ENCODE measurements at places on chromosomes 1 and 21.

DNA sequence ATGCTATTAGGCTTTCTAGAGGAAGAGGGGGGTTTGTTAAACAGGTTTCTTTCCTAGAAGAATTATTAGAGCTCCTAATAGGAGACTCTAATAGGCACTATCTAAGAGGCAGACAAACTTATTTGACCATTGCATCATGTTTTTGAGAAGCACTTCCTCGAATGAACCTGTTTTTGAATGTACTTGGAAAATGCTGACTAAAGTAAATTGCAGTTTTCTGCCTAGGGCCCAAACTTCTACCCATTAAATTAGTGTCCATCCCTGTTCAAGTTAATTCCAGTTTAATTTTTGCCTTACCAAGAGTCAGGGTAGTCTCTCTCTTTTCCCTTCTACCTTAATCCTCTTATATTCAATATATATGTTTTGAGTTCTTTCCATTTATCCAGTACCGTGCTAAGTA lies 1029.6 kb downstream of the TTLL7 start:
- DNase-seq, result no peak

- peak; percentile 80 for DNase-seq
Measured at GRCh38 chr1:111406321-111406768, 21.2 kb downstream of the OVGP1 start.

DNA sequence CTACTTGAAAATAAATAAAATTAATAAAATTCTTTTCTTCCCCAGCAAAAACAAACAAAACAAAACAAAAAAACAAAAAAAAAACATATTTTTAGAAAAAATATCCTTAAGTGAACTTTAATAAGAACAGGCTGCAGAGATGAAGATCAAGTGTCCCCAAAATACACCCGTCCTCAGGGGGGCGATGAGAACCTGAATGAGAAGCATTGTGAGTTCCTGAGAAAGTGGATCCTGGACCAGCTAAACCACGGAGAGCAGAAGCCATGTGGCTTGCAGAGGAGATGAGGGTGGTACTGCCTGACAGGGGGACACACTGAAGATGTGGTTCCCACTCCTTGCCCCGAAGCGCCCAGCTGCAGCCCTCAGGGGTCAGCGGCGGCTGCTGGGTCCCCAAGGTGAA lies 89.3 kb downstream of the ITPKB start:
- no peak for DNase-seq

DNA sequence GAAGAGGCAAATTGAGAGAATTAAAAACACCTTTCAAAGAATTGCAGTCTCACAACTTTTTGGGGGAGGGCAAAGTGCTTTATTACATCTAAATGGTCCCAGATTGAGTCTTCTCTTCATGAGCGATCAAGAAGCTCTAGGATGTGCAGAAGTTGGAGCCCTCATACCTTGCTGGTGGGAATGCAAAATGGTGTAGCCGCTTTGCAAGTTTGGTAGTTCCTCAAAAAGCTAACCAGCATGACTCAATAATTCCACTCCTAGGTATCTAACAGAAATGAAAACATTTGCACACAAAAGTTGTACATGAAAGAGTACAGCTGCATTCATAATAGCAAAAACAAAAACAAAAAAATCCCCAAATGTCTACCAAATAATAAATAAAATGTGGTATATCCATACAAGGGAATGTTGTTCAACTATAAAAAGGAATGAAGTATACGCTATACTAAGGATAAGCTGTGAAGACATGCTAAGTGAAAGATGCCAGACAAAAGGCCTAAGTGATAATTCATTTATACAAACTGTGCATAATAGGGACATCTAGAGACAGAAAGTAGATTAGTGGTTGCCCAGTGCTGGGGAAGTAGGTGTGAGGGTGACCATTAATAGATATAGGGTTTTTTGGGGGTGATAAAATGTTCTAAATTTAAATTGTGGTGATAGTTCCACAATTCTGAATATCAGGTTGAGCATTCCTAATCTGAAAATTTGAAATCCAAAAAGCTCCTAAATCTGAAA lies 55.2 kb downstream of the SELENOF start:
- DNase-seq, result no peak

DNA sequence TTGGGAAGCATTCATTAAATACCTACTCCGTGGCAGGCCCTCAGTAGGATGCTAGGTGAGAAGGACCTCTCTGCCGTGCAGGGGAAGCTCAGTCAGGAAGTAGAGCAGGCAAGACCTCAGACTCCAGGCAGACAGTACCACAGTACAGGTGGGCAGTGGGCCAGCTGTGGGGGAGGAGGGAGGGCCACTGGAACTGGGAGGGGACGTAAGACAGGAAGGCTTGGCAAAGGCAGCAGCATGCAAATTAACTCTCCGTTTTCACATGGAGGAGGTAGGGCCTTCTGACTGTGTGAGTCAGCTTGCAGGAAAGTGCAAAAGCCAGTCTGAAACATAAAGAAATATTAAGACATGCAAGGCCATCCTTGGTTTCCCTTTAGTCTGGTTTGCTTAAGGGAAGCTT lies 157.7 kb downstream of the TRIM33 start:
- peak; percentile 47 for DNase-seq

- peak; percentile 14 for DNase-seq
Measured at GRCh38 chr1:1959840-1960479, 40.9 kb upstream of the TMEM52 start.
